ENCODE measurements at places on chromosomes 12 and 14.

DNA sequence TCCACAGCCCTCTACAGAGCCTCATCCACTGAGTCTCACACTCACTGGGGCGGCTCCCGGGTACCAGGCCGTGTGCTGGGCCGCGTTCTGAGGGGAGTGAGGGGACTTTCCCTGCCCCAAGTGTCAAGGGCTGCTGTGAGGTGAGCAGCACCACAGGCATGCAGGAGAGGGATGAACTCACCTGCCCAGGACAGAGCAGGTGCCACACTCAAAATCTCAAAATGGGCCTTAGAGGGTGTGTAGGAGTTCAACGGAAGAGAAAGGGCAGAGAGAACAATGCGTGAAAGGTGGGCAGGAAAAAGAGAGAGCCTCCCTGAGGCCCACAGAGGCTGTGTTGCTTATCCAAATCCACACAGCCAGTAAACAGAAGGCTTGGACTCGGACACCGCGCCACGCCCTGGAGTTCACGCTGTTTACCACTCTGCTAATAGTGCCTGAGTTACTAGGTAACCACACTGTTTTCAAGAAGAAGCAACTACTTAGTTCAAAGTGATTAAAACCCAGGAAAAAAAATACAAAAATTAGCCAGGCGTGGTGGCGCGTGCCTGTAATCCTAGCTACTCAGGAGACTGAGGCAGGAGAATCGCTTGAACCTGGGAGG, 32.7 kb downstream of the TSPAN11 start:
- no peak for DNase-seq

GRCh38 chr12:90909069-90909770, 45.8 kb downstream of the CCER1 start:
- DNase-seq: no peak

GRCh38 chr12:64225626-64226025, 3.5 kb upstream of the KICS2 start:
- DNase-seq: no peak

DNA sequence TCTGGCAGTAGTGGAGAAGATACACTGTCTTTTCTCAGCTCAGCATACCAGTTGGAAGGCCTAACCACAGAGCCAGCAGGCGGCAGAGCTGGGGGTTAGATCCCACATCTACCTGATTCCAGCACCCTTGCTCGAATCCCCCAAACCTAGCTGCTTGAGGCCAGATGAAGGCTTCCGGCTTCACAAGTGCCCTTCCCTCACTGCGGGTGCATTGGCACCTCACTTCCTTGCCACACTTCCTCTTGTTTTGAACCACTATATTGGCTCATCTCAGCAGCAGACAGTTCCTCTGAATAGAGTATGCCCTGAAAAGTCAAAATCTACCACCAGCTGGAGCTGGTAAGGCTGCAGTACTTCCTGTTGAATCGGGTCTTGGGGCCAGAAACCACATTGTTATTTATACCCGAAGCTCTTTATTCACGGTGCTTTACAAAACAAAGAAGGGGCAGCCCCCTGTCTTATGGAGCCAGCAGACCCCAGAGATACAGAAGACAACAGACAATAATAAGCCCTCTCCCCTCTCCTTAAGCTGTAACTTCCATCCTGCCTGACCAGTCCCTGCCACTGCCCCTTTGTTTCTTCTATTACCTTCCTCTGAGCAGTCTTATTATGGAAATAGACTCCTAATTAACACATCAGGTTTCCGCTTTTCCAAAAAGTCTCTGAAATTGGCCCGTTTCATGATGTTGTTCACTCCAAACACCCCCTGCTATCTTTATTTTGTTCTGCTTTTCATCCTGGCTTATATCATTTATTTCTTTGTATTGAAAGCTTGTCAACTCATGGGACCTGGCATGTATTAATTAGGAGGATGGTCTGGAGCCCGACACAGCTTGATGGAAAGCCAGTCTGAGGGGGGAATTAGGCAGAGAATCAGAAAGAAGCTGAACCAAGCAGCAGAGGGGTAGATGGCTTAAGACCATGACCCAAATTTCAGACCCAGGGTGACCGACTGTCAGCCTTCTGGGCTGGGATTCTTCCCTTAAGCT, 233.5 kb downstream of the EFCAB11 start:
- peak; percentile 45 for DNase-seq

GRCh38 chr12:109432842-109433304, 44.2 kb downstream of the KCTD10 start:
- peak; percentile 52 for DNase-seq

DNA sequence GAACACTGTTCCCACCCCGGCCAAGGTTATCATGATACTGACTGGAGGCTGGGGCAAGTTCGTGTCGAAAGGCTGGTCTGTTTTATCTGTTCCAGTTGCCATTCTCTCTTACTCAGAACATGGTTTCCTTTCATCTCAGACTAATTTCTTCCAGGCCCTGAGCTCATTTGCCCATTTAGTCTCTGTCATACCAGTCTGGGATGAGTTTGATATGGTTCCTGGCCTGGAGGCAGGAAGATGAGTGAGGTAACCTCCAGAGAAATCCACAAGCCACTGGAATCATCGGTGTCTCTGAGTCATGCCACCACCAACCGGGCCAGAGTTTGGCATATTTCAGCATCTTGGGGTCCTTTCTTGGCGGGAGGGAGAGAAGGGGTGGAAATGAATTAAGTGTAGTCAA, 114.7 kb downstream of the NTF3 start:
- no peak for DNase-seq

- DNase-seq: peak; percentile 70
Observed at GRCh38 chr14:92531106-92531873, 17.7 kb downstream of the RIN3 start.

DNA sequence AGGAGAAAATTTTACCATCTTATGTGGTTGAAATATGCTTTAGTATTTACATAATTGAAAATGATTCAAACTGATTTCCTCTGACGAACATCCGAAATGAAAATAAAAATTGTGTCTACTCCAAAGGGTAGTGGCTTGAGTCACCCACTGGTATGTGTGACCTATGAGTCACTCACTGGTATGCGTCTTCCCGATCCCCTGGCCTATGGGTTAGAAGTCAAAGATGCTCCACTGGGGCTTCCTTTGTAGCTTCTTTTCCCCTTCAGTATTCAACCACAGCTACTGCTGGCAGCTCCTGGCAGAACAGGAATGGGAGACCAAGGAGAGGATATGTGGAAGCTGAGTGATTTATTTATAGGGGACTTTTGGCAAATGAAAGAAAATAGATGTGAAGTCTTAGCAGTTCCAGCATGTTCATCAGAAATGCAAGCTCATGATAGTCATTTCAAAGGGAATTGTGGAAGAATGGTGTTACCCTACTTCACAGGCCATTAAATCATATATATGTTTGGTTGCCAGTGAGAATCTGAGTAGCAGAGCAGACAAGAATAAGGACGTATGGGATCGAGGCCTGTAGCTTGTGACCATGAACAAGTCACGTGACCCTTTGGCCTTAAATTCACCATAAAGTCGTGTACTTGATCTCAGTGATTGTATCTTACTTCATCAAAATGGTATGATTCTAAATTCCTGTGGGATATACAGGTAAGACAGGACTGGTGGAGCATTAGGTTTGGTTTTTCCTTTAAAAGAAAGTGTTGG, 108.3 kb downstream of the CRADD start:
- DNase-seq: no peak

DNA sequence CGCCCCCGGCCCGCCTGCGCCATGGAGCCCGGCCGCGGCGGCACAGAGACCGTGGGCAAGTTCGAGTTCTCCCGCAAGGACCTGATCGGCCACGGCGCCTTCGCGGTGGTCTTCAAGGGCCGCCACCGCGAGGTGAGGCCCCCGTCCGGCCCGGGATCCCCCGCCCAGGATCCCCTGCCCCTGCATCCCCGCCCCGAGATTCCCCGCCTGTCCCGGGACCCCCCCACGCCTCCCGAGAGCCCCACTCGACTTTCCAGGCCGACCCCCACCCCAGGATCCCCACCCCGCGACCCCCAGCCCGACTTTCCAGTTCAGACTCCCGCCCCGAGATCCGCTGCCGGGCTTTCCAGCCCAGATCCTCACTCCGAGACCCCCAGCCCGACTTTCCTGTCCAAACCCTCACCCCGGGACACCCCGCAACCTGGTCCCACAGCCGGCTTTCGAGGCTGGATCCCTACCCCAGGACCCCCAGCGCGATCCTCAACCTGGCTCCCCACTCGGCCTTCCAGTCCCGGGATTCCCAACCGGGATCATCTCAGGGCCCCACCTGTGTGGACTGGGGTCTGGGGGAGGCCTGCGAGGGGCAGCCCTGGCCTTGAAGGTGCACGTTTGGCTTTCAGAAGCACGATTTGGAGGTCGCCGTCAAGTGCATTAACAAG, 688 bp downstream of the ULK1 start:
- DNase-seq: no peak

DNA sequence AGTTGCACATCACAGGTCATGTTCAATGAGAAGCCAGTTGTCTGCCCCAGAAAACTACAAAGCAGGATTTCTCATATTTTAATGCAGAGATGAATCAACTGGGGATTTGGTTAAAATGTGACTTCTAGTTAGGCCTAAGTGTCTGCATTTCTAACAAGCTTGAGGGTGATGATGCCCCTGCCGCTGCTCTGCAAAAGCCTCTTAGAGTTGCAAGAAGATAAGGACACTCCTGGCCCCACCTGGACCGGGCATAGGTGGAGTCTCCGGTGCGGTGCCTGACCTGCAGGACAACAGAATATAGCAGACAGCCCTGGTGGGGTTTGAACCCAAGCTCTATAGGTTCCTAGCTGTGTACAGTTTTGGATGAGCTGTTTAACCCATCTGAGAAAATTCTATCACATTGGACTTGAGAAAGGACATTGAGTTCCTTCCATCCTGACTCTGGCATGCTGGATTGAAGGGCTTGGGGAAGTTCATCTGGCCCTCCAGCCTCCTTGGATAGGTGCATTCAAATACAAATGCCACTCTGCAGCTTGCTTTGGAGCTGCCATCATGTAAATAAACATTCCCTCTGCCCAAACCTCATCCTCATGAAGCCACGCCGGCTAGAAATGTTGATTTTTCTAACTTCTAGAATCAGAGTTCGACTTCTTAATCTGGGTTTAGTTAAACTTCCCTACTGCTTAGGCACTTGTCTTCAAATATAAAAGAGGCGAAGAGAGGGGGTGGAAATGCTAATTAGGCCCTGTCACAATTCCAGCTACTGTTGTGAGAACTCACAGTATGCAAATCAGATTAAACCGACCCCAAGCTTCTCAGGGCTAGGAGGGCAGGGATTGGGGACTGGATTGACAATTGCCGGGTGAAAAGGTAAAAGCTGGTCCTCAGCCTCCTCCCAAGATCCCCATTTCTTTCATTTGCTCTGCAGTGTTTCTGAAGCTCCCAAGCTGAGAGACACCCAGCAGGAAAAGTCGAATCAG, 1225.6 kb downstream of the VRK1 start:
- DNase-seq: no peak

- no peak for DNase-seq
Observed at GRCh38 chr14:50057331-50057730, 59.0 kb downstream of the VCPKMT start.

DNA sequence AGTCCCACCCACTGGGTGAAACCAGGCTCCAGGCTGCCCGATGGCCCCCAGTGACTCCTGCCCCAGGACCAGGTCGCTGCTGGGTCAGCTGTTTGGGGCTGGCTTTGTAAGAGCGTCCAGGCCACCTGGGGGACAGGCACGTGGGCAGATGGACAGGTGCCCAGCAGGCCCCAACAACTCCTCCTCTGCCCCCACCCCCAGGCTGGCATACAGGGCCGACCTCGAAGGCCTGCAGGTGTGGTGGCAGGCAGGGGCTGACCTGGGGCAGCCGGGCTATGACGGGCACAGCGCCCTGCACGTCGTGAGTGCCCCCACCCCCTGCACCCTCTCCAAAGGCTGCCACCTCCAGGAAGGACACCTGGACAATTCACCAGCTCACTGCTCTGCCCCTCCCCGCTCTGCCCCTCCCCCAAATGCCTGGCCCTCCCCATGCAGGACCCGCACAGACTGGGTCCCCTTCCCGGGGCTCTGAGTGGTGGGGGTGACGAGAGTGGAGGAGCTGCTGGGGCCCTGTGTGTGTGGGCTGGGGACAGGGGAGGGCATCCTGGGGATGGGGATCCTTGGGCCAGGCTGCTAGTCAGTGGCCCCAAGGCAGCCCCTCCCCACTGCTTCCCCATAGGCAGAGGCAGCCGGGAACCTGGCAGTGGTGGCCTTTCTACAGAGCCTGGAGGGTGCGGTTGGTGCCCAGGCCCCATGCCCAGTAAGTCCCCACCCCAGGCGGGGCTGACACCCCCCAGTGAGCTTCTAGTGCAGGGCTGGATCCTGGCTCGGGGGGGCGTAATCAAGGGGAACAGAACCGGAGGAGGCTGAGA, 26.0 kb downstream of the ASPG start:
- DNase-seq: no peak

DNA sequence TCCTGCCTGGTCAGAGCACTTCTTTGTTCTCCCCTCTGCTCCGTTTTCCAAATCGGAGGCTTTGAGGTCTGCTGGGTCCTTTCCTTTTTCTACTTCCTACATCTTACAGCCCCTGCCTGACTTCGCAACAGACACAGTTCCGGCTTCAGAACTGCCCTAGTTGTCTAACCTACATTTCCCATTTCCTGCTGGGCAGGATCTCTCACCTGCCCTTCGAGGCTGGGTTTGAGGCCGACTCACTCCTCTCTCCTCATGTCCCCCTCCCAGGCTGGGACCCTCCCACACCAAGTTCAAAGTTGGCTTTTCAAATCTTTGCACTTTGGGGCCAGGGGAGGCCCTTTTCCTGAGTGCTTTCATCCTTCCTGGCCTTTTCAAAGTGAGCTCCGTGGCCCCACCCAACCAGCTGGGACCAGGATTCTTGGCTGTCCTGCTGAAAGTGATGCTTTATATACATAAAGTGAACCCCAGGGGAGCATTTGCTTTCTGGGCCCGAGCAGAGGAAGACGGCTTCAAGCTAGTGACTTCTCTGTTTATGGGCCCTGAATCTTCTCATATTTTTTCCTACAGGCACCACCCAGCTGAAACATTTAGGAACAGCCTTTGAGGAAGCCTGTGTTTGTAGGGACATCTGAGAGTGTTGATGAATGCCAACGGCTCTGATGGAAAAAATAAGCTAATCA, 281.0 kb upstream of the CRY1 start:
- DNase-seq: no peak

DNA sequence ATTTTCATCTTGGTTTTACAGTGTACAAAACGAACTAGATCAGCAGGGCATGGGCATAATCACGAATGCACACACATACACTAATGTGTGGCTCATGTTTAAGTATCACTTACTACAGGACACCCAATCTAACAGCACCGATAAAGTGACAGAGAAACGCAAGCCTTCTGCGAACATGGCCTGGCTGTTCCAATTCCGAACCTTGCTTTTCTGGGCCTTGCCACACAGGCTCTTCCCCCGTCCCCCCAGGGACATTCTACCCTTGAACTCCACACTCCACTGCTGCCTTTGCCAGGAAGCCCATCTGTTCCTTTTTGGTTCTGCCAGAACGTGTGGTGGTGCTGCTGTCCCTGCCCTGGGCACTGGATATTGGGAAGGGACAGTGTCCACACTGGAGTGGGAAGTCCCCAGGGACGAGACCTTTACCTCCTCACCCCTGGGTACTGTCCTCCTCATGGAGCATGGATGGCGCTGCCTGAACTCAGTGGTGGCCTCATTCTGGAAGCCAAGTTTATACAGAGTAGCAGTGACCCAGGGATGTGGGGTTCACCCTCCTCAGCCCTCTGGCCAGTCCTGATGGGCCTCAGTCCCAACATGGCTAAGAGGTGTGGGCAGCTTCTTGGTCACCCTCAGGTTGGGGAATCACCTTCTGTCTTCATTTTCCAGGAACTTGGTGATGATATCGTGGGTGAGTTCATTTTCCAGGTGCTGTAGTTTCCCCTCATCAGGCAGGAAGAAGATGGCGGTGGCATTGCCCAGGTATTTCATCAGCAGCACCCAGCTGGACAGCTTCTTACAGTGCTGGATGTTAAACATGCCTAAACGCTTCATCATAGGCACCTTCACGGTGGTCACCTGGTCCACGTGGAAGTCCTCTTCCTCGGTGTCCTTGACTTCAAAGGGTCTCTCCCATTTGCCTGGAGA, 7.9 kb downstream of the SERPINA1 start:
- no peak for DNase-seq

- no peak for DNase-seq
Observed at GRCh38 chr12:112848972-112849371, 57.4 kb downstream of the RPH3A start.

Data from stimulated activated CD8-positive, alpha-beta memory T cell treated with anti-CD3 and anti-CD28 coated beads, Interleukin-2, amount 100 ng/mL, for 1 hour (primary cell).